ENCODE measurements at places on chromosomes 12 and 14.

DNA sequence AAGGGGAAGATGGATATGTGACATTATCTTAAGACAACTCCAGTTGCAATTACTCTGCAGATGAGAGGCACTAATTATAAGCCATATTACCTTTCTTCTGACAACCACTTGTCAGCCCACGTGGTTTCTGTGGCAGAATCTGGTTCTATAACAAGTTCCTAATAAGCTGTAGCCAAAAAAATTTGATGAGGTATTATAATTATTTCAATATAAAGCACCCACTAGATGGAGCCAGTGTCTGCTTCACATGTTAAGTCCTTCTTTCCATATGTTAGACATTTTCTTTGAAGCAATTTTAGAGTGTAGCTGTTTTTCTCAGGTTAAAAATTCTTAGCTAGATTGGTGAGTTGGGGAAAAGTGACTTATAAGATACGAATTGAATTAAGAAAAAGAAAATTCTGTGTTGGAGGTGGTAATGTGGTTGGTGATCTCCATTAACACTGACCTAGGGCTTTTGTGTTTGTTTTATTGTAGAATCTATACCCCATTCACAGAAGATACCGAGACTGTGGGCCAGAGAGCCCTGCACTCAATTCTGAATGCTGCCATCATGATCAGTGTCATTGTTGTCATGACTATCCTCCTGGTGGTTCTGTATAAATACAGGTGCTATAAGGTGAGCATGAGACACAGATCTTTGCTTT is 36.9 kb downstream of the PSEN1 start:
- DNase-seq: peak; percentile 4

- peak; percentile 60 for DNase-seq
Measured at GRCh38 chr12:26810330-26810729, 22.7 kb downstream of the ITPR2 start.

DNA sequence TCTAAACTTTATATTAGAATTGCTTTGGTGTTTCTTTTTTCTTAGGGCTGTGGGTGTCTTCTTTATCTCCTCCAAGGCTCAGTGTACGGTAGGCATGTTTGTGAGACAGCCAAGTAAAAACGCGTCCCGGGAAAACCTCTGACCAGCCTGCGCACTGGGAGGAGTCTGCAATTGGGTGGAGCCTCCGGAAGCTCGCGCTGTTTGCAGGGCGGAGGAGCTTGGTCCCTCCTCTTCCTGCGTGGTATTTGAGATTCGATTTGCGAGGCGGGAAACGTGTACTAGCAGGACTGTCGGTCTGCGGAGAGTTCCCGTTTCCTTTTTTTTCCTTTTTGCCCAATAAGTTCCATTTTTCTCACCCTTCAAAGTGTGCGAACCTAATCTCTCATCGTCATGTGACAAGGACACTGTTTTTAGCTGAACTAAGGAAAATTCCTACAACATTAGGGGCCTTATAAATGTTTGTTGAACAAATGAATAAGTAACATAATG is 182.1 kb upstream of the OTX2 start:
- DNase-seq: no peak

DNA sequence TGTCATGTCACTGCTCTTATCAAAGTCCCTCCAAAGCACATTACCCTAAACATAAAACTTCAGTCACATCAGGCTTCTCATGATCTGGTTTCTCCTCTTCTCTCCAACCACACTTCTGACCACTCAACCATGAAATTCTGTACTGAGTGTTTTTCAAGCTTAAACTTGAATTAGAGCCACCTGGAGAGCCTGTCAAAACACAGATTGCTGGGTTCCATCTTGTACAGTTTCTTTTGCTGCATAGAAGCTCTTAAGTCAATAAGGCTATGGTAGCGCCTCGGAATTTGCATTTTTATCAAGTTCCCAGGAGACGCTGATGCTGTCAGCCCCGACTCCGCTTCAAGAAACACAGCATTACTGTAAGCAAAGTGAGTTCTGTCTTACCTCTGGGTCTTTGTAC is 16.4 kb upstream of the SRRM4 start:
- DNase-seq: no peak

- DNase-seq: no peak
Measured at GRCh38 chr14:105299654-105300541, 903 bp downstream of the BRF1 start.

GRCh38 chr14:68622856-68623255 is 170.0 kb downstream of the ZFP36L1 start:
- no peak for DNase-seq

GRCh38 chr14:106789318-106789717 is 1262.9 kb downstream of the TMEM121 start:
- DNase-seq: no peak

GRCh38 chr14:64186231-64187129 is 107.7 kb downstream of the ESR2 start:
- no peak for DNase-seq

DNA sequence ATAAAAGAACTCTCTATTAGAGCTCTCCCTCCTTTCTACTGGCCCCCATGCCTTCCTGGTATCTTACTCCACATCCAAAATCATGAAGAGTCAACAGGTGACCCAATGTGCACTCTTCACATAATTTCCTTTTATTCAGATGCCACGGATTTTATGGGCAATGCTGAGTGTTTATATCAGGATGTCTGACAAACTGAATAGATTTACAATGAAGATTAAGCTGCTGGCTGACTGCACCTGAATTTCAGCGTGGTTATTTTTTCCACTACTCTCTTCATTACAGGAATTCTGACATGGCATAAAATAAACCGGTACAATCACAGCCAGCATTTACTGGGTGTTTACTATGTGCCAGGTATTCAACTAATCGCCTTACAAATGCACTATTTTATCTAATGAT is 29.4 kb upstream of the CERS5 start:
- no peak for DNase-seq

DNA sequence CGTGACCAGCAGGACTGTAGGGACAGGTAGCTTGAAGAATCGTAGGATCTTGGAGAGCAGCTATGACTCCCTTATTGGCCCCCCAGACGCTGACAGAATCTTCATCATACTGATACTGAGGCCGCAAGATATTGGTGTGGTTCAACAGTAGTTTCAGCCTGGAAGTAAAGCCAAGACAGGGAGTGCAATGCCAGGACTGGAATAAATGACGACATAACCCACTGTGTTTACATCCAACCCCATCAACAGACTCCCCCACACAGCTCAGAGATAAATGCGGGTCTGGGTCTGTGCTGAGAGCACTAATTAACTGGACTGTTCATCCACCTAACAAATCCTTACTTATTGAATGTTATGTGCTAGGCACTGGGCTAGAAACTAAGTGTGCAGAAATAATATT is 16.6 kb downstream of the NOXRED1 start:
- DNase-seq: no peak

GRCh38 chr12:26460361-26460760 is 265.0 kb downstream of the SSPN start:
- no peak for DNase-seq
